ENCODE measurements at places on chromosomes 7 and 10.

- DNase-seq = peak; percentile 7
Measured at GRCh38 chr10:134247-135131, 766 bp upstream of the ZMYND11 start.

DNA sequence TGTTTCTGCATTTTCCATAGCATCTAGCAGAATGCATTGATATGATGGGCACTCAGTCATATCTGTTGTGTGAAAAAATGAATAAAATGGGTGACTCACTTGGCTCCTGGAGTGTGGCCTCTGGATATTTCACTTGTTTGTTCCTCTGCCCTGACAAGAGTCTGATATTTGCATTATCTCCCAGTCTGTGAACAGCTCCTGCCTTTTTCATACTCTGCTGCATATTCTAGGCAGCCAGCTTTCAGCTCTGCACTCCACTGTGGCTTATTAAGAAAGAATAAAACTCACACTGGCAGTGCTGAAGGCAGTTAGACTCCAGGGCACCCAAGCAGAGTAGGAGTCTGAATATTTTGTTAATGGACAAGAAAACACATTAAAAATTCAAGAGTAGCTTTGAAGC, 623.9 kb downstream of the SORCS1 start:
- no peak for DNase-seq

DNA sequence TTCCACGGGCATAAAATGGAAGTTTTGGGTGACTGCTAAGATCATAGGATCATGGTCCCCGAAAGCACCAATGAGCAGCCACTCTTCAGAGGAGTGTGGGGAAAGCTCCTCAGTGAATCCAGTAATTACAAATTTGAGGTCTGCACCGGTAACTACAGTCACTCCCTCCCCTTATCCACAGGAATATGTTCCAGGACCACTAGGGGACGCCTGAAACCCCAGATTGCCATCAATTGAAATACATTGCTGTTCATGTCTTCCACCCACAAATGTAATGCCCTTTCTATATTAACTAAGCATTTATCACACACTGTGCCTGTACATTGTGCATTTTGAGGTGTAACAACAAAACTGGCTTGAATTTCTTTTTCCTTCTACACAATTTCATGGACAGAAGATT, 447.9 kb upstream of the PFKP start:
- DNase-seq = peak; percentile 81

DNA sequence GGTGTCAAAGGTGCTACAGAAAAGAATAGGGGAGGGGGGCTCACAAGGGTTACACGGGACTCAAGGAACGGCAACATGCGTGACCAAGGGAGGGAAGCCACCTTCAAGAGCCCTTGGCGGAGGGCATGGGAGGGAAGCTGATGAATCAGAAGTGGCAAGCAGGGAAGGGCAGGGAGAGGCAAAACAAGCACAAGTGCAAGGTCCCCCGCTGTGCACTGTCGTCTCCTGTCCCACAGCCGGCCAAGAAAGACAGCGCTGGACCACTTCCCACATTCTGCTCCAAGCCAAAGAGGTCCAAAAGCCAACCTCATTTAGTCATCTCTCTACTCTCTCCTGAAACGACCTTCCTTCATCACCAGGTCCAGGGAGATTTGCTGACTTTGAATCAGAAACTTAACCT, 102.7 kb downstream of the CALN1 start:
- DNase-seq = no peak

DNA sequence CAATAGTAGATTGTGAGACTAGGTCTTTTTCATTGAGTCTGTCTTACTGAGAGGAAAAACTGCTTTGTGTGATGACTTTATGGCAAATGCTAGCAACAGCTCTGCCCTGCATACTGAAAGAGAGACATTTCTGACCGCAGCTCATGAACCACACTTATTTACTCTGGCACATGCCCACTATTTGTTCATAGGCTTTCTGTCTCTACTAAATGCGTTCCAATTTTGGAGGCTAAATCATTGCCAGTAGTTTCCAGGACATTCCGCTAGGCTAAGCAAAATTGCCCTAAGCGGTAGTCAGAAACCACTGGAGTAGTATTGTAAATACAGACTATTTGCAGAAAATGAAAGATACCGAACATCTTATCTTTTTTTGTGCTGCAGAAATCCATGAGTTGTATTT, 55.6 kb upstream of the DLX6 start:
- DNase-seq = no peak

GRCh38 chr10:128661404-128662197, 535.4 kb upstream of the MKI67 start:
- DNase-seq = no peak

DNA sequence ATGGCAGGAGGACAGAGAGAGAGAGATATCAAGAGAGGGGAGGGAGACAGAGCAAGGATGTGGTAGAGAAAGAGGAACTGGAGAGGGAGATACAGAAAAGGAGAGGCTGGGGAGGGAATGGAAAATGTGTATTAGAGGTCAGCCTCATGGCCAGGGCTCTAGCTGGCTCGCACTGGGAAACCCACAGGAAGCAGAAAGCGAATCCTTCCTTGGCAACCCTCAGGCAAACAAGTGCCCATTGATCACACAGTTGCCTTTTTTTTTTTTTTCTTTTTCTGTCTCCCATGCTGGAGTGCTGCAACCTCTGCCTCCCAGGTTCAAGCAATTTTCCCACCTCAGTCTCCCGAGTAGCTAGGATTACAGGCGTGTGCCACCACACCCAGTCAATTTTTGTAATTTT, 391.2 kb downstream of the TYW1 start:
- no peak for DNase-seq

DNA sequence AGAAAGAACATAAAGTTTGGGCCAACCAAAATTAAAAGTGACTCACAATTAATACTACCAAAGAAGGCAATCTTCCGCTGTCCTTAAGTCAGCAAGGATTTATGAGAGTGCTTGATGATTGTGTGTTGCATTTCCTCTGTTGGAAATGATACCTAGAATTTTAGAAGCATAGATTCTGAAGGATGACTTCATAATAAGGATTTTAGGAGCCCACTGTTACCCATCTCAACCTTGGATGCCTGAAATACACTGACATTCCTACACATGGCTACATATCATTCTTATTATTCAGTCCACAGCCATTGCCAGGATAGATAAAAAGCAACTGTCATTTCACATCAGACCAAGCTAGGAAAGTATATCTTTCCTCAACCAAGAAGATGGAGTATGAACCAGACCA, 823.8 kb downstream of the LRMDA start:
- DNase-seq = no peak

DNA sequence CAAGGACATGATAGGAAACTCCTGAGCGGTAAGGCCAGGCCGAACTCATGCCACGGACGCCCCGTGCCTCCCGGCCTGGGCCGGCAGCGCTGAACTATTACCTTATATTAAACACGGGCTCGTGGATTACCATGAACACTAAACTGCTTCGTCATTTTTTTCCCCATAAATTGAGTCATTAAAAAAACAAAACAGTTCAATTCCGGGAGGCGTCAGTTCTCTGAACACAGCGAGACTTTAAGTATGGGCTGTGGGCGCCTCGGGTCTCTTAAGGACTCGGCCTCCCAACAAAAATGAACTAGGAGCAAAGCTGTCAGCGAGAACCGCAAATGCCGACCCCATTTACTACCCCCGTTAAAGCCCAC, 519 bp downstream of the PITRM1 start:
- no peak for DNase-seq

DNA sequence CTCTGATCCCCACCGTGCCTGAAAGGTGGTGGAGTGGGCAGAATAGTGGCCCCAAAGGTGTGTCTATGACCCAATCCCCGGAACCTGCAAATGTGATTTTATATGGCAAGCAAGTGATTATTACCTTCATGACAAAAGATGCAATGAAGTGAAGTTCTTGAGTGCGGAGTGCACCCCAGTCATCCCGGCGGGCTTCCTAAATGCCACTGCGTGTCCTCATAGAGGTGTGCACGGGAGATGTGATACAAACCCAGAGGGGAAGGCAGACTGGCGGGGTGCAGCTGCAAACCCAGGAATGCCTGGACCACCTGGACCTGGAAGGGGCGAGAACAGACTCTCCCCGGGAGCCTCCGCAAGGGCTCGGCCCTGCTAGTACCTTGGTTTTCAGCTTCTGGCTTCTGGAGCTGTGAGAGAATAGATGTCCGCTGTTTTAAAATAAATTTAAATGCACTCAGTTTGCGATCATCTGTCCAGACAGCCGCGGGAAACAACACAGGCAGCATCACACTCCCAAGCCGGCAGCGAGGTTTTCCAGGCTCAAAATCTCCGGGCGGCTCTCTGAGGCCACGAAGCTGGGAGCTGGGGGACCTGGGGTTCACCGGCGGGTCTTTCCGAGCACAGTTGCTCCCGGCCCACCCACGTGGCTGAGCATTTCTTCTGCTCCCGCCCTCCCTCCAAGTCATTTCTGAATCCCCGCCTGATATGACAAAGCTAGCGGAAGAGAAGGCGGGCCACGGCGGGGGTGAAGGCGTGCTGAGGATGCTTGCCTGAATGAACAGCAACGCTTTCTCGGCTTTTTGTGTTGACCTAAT, 50.4 kb upstream of the EBF3 start:
- no peak for DNase-seq

- DNase-seq = no peak
Measured at GRCh38 chr7:134366481-134366880, 49.8 kb upstream of the SLC35B4 start.

GRCh38 chr7:9127901-9128300, 694.5 kb downstream of the NXPH1 start:
- no peak for DNase-seq

DNA sequence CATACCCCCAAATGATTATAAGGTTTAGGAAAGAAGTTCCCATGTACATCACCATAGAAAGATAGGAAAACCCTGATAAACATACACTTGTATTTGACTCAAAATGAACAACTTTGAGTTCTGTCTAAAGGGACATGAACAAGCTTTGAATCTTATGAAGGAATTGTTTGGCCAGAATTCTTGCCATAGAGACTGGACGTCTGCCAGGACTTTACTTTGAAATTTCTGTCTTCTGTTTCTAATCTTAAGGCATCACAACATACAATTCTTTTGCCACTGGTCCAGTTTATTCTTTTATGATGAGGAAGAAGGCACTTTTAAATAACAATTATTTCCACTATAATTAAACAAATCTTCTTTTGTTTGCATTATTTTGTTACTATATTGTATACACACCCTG, 26.2 kb upstream of the CYP26C1 start:
- no peak for DNase-seq

DNA sequence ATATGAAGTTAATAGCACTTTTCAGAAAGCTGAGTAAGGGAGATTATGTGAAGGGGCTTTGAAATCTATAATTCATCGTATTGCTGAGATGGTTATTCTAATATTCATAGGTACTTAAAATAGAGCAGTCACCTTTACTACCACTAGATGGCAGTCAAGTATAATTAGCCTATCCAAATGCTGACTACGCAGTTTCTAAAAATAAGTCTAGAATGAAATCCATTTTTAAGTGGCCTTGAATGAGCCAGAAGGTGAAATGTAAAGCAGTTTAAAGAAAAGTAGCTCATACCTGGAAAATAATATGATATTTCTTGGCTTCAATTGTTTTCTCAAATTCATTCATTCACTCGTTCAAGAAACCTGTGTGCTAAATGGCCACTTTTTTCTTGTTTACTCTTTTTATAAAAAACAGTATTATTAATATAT, 1277.1 kb downstream of the GATA3 start:
- DNase-seq = peak; percentile 16

DNA sequence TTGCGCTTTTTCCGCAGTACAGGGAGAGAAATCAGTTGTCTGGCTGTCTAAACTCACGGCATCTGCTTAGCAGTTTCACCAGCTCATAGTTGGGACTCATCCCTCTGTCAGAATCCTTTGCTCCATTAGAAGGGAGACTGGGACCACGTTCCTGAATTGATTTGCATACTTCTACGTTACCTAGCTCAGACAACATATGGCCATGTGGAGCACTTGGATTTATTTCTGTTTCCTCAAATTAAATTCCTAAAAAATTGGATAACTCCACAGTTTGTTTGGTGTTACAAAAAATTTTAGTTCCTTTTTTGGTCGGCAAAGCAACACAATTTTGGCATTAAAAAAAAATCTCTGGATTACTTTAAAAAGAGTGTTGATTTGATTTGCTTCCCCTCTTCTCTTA, 614.0 kb downstream of the AUTS2 start:
- DNase-seq = no peak
